ENCODE measurements at places on chromosomes 16 and 17.

DNA sequence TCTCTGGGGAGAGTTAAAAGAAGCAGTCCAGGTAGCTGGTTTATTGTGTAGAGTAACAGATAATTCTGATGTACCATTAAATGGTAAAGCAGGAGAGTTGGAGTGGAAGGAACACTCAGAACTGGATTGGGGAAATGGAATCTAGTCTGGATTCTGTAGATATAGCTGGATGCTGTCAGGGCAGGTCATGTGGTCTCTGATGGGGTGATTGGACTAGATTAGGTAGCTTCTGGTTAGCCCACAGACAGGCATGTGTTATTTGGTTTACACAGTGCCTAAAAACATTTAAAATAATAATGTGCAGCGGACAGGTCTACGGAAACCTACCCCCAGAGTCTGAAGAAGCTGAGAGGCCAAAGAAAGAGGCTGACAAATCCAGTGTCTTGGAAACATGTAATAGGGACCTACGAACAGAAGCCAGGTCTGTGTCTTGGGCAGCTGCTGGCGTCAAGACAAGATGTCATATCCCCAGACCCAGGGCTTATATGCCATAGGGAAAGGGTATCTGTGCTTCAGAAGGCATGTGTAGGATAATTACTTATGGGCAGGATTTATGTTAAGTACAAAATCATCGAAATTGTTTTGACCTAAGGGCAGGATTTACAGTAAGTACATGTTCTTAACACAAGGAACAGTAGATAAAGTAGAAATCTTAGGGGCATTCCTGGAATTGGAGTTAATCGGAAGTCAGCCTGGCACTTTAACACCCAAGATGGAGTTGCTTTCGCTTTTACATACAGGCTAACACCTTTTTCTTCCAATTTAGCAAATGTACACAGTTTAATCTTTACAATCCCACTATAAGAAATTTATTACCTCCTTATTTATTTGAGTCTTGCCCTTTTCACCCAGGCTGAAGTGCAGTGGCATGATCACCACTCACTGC lies 12.4 kb downstream of the LUC7L3 start:
- no peak for DNase-seq

DNA sequence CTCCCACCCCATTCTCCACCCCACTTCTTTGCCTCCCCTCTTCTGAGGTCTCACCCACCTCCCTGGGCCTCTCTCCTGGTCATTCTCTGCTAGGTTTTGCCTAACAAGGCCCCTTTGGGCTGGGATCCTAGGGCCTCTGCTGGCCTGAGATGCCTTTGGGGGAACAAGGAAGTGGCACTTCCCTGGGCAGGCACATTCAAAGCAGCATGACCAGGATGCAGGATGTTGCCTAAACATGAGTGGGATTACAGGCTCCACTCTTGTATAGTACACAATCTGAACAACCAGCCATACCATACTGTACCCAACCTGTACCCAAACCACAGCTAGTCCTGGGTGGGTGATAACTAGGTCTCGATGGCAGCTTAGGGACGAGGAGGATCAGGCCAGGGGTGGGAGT lies 9.0 kb downstream of the GALK1 start:
- no peak for DNase-seq

DNA sequence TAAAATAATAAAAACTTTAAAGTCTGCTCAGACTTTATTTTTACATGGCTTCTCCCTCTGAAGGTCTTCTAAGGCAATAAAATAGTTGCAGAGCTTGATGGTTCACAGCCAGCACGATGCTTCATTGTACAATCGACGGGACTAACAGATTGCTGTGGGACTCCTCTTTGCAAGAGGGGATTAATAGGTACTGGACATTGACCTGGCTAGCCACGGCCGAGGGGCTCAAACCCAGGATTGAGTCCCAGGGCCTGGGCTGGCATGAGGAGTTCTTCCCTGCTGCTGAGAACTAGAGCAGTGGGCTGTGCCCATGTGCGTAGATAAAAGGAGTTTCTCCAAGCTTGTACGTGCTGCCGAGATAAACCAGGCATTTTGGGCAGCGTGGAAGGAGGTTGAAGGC lies 23.6 kb upstream of the GAN start:
- DNase-seq = no peak

DNA sequence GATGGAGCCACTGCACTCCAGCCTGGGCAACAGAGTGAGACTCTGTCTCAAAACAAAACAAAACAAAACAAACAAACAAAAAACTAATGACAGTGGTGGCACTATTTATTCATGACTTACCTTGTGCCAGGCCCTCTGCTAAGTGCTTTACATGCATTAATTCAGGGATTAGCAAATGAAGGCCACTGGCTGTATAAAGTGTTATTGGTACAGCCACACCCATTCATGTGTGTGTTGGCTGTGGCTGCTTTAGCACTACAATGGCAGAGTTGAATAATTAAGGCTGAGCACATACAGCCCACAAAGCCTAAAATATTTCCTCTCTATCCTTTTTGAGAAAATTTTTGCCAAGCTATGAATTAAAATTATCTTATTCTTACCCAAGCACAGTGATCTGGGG lies 531.8 kb upstream of the CDH5 start:
- DNase-seq = no peak

DNA sequence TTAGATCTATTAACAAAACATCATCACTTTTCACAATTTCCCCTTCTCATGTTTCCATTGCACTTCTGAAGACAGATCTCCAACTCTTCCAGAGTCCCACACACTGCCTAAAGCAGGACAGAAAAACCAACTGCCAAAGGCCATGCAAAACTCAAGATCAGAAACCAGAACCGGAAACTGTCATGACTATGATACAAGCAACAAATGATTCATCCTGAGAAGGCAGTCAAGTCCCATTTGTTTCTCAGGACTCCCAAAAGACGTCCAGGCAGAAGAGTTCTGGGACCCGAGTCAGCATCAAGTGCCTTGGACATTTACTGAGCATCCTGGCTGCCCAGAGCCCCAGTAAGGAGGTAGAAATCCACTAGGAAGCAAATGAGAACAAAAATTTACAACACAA lies 38.8 kb downstream of the ERN1 start:
- DNase-seq = no peak

DNA sequence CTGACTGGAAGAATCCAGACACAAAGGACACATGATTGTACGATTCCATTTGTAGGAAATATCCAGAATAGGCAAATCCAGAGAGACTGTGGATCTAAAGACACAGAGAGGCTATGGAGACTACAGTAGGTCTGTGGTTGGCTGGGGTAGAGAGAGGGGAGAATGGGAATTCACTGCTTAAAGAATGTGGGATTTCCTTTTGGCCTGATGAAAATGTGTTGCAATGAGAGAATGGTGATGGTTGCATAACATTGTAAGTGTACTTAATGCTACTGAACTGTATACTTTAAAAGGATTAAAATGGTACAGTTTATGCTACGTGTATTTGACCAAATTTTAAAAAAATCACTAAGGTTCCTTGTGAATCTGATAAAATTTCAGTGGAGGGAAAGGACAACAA lies 62.1 kb downstream of the GPRC5B start:
- no peak for DNase-seq

GRCh38 chr17:58621174-58621573 lies 70.7 kb downstream of the TEX14 start:
- no peak for DNase-seq

- no peak for DNase-seq
These were observed at the start of gene PRSS27 for GRCh38 chr16:2720064-2720457. TSS of gene PRSS27 (minus strand) at chr16:2720224. CDS start at chr16:2720160, 64 bp downstream.

DNA sequence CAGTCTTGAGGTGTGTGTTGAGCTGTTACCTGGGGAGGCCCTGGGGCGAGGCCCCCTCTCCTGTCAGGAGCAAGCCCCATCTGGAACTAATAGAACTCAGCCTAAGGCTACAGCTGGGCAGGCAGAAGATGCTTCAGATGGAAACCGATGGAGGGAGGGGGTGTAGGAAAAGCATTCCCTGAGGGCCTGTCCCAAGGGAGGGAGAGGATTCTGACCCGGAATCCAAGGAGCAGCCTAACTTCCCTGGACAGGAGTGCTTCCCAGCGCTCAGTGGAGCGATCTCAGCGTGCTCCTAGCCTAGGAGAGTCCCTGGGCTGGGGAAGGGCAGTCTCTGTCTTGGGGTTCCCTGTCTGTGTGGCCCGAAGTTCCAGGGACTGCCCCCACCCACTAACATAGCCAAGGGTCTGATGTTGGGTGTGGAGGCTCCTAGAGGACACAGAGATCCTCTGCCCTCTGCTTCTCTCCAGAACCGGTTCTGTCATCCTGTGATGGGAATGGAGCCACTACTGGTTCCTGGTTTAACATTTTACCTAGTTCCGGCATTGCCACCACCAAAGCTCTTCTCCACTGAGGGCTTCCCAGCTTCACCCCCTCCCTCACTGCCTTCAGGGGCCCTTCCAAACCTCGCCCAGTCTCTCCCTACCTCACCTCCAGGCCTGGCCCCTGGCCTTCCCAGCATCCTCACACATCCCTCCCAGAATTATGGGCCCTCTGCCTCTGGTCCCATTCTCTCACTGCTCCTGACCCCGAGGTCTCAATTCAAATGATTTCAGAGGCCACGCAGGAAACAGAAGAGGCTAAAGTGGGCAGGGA lies 58.7 kb downstream of the RTN4RL1 start:
- DNase-seq = no peak

DNA sequence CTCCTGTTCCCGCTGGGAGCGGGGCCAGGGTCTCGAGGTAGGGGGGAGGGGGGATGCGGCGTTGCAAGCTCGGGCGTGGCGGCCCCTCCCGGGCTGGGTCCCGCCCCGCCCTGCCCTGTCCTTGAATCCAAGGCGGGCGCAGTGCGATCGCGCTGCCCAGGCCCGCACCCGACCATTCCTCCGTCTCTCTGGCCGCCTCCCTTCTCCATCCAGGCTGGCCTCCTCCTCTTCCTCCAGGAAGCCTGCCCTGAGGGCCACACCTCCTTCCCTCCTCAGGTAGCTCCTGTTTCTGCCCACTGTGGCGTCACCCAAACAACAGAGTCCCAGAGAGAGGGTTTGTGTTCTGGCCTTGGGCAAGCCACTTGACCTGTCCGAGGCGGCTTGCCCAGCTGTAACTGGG lies 43.0 kb upstream of the TAC4 start:
- no peak for DNase-seq

- no peak for DNase-seq
These were observed 232.3 kb upstream of the PMFBP1 start for GRCh38 chr16:72404299-72404698.

DNA sequence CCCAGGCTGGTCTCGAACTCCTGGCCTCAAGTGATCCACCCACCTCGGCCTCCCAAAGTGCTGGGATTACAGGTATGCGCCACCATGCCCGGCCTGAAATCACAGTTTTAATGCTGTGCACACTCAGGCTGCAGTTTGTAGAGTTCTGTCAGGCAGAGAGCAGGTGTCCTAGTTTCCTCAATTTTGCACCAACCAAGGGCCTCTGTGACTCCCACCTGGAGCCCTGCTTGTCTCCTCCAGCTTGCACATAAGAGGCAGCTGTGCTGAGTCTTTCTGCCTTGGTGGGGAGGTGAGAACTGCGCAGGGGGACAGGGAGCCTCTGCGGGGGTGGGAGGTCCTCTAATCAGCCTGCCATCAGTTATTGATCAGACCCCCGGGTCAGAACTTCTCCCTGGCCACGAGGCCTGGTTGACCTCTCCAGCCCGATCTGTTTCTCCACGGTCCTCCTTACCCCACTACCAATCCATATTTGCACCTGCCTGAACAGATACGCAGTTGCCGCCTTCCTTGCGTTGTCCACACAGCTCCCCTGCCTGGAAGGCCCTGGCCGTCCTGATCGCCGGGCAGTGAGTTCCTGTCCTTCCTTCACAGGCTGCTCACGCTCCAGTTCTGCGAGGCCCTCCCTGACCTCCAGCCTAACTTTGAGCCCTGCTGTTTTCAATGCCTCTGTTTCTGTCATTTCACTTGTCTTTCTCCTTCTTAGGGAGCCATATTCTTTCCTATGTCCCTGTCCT lies 48.1 kb upstream of the SIAH1 start:
- no peak for DNase-seq

DNA sequence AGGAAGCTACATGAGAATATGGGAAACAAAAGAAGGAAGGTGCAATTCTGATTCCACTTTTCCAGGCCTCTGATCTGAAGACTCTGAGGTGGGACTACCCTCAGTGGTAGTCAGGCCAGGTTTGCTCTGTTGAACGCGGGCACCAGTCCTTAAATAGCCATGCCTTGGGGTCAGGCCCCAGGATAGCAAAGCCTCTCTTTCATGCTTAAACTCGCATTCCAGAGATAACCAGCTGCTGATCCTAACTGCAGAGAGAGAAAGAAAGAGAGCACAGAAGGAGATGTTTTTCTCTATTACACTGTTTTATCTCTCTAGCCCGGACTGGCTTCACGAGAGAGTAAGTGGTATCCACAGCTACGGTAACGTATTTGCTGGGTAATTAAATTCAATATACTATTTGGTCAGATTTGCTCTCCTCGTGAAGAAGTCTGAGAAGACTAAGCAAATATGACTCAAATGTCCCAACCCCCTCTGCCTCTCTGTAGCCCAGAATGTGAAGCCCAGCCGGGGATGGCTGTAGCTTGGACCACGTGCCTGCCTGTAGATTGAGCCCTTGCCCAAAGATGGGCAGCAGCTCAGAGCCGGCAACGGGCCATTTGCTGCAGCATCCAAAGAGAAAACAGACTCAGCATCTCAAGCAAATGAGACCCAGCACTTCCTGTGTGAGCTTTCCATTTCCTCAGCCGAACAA lies 122.2 kb downstream of the SMG6 start:
- DNase-seq = no peak

DNA sequence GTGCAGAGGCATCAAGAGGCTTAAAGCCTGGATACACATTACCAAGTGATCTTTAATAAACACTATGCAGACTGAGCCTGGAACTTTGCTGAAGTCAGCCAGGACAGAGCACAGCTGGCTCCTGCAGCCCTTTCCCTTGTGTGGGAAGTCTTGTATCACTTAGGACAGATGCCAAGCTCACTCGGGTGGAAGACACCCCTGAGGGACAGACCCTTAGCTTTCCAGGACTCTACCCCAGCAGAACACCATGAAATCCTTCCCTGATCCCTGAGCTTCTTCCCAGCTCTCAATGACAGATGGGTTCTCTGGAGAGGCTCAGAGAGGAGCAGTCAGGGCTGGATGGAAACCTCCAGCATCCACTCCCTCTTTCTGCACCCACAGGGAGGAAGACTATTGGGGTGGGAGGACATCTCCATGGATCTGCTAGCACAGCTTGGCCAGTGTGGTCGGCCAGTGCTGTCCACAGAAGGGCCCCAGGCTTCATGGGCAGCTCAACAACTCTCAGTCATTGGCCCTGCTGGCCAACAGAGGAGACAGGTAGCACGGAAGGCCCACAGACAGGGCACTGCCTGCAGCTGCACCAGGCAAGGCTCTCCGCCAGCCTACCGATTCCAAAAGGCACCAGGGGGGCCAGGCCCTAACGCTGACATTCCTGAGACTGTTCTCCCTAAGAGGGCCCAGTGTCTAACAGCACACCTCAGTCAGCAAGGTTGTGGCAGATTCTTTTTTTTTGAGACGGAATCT lies 15.9 kb downstream of the RAB5C start:
- no peak for DNase-seq

DNA sequence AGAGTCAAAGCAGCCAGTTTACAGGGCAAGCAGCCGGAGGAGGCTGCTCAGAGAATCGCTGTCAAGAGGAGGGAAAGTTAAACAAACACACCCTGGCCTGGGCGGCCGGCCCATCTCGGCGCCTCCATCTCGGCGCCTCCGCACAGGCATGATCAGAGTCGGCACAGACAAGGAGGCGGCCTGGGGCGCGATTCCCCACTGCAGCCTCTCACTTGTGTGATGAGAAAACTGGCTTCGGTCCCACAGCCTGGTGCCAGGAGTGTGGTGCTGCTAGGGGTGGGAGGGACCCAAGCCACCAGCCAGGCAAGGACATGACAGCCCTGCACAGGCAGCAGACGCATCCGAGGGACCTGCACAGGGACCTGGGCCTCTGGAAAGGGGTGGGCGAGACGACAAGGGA lies 17.7 kb downstream of the SLC38A10 start:
- no peak for DNase-seq

Data from activated T-helper 1 cell treated with anti-CD3 and anti-CD28 coated beads, Interleukin-2, amount 50 U/mL, for 16 hours (primary cell).